GF-D8 (cell line): ENCODE measurements at places on chromosomes 11 and 22.

- no peak for DNase-seq
These were observed 5.7 kb downstream of the TSKU start for GRCh38 chr11:76788661-76789442.

GRCh38 chr11:99383648-99384245 lies 363.0 kb downstream of the CNTN5 start:
- DNase-seq, result no peak

DNA sequence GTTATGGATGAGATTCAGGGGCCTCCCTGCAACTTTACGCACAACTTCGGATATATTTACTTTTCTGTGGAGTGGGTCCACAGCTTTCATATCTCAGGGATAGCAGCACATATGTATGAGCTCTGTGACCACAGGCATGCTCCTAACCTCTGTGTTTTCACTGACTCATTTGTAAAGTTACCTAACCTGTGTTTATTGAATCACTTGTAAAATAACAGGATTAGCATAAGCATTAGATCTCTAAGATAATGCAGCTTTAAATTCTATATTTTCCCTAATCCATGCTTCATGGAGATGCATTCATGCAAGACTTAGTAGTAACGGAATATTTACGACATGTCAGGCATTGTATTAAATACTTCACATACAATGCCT lies 47.9 kb upstream of the DDI1 start:
- no peak for DNase-seq

DNA sequence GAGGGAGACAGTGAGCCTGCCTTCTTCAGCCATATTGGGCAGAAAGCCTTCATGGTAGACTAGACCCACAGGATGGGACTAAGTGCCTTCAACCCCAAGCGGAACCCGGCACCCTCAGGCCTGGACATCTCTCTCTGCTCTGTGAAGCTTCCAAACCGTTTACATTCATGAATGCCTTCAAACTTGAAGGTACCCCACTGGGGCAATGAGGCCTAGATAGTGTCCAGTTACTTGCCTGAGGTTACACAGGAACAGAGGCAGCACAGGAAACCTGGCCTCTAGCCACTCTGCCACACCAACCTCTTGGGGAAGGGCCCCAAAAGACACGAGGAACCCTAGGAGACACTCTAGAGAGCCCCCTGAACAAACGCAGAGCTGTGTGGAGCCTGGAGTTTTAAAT lies 14.5 kb upstream of the CYP2R1 start:
- DNase-seq, result no peak

GRCh38 chr11:117145393-117145761 lies 1.3 kb downstream of the PAFAH1B2 start:
- peak; percentile 78 for DNase-seq

DNA sequence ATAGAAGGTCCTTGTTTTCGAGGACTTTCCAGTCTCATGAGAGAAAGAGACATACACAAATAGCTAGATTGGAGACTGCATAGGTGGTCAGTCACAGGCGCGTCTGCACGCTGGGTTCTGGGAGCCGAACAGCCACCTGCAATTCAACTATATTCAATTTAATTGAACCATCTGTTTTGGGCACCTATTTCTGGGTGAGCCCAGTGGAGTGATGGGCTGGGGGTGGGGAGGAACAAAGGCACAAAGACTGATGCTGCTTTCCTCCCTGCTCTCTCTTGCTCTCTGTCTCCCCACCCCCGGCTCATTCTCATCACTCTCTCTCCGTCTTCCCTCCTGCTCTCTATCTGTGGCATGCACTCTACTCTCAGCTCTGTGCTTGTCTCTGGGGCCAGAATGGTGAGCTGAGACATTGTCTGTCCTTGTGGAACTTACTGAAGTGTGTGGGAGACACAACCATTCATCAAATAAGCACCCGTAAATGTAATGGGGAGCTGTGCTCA lies 48.1 kb upstream of the B3GAT1 start:
- DNase-seq, result no peak

DNA sequence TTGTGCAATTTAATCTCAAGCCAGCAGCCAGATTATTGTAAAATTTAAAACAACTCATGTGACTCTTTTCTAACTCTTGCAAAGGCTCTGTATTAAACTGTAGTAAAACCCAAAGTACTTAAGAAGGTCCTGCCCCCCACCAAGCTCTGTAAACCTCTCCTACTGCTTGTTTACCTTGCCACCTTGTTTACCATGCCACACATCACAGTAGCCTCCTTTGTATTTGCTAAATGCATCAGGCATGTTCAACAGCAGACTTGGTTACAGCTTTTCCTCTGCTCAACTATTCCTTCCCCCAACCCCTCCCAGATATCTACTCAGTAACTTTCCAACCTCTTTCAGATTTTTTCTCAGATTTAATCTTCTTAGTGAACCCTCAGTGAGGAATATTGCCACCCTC lies 861.6 kb downstream of the METTL15 start:
- no peak for DNase-seq

DNA sequence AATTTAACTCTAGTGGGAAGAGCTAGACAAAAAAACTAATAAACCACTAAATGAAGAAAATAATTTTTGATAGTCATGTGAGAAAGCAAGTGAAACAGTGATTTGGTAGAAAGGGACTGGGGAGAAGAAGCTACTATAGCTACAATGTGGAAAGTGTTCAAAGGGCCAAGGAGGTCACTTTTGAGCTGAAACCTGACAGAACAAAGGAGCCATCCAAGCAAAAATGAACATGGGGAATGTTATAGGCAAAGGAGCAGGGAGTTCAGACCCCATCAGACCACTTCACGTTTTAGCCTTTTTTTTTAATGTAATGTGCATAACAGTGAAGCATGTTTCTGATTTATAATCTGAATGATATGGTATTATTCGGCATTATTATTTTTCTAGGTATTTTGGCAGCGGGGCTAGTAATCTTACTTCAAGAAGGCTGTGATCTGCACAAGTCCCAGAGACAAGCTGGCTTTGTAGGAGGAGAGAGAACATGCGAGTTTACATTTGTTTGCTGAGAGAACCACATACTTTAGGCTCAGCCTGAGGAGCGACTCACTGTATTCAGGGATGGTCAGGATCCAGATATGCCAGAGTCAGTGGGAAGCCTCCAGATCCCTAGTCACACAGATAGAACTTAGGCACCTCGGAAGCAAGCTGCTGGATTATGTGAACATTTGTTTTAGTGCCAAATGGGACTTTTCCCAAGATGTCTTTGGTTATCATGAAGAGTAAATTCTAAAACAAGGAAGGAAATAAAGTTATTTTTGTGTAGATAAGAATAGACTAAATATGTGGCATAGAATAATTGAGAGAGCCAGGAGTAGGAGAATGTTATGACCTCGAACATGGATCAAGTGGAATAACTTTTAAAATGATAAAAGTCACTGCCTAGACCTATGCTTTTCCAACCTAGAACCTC lies 118.6 kb downstream of the TRIM44 start:
- DNase-seq, result no peak

- DNase-seq, result no peak
These were observed 408.2 kb upstream of the CCDC90B start for GRCh38 chr11:83694191-83694910.

DNA sequence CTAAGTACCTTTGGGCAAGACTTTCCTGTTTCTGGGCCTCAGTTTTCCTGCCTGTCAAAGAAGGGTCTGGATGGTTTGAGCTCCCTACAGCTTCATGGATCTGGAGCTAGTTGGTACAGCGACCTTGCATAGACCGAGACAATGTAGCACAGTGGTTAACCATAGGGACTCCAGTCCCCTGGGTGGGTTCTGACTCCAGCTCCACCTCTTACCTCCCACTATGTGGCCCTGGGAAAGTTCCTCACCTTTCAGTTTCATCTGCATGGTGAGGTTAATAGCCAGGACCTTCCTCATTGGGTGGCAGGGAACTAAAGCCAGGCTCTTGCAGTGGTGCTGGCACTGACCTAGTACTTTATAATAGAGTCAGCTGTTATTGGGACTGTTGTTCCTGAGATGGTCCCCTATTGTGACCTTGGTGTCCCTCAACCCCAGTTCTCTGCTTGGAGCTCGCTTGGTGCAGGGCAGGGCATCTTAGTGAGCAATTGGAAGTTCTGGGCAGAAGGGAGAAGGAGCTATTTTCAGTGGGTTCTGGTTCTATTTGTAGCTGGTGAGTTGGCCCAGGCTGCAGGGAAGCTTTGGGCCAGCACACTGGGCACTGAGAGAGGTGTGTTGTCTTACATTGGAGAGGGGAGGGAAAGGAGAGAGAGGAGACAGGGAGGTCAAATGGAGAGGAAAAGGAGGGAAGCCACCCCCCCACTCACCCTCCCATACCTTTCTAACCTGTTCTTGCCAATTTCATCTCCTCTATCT lies 10.7 kb upstream of the MTMR3 start:
- DNase-seq, result no peak

GRCh38 chr11:32045456-32045855 lies 45.4 kb upstream of the RCN1 start:
- no peak for DNase-seq
